ENCODE measurements at places on chromosomes 11 and 22. TPM values are rescaled to one million over a fixed set of nuclear protein-coding genes. Genes with fewer than 3 reads are reported as not detected.

PRR5 gene
- 1.3 TPM for polyA plus RNA-seq

SAA1 gene
- polyA plus RNA-seq, result not detected

CARD16 gene
- not detected for polyA plus RNA-seq

C1QTNF5 gene
- polyA plus RNA-seq, result 0.76 TPM

- DNase-seq, result no peak
- H3K4me3 ChIP-seq, result no peak overlapping the region
- H3K27ac ChIP-seq, result no peak overlapping the region
- H3K27me3 ChIP-seq, result no peaks in the 10 kb centered on the region
- no peaks in the 10 kb centered on the region for H3K4me1 ChIP-seq
- no peaks in the 10 kb centered on the region for H3K36me3 ChIP-seq
These were observed 12.3 kb downstream of the PDGFD start for GRCh38 chr11:104151404-104152204.

DNA sequence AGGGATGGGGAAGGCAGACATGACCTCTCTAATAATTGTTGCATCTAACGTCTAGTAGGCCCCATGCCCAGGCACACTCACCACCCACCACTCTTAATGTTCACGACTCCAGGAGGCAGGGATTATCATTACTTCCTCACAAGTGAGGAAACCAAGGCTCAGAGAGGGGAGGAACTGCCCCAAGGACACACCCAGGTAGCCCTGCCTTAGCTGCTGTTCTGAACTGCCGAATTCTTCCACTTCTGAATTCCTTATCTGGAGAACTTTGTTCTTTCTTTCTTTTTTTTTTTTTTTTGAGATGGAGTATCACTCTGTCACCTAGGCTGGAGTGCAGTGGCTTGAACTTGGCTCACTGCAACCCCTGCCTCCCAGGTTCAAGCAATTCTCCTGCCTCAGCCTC lies 16.7 kb downstream of the SLCO2B1 start:
- H3K36me3 ChIP-seq, result no peaks in the 10 kb centered on the region
- no peak overlapping the region for H3K27ac ChIP-seq
- no peaks in the 10 kb centered on the region for H3K4me1 ChIP-seq
- H3K4me3 ChIP-seq, result no peak overlapping the region
- peaks cover 13% of the 10 kb centered on the region for H3K27me3 ChIP-seq
- no peak for DNase-seq
